ENCODE measurements at places on chromosomes 11 and 22.

- peak; percentile 76 for DNase-seq
These were observed 28.3 kb upstream of the USP47 start for GRCh38 chr11:11813288-11813962.

GRCh38 chr11:44766112-44766971 is 39.6 kb downstream of the TSPAN18 start:
- peak; percentile 97 for DNase-seq

DNA sequence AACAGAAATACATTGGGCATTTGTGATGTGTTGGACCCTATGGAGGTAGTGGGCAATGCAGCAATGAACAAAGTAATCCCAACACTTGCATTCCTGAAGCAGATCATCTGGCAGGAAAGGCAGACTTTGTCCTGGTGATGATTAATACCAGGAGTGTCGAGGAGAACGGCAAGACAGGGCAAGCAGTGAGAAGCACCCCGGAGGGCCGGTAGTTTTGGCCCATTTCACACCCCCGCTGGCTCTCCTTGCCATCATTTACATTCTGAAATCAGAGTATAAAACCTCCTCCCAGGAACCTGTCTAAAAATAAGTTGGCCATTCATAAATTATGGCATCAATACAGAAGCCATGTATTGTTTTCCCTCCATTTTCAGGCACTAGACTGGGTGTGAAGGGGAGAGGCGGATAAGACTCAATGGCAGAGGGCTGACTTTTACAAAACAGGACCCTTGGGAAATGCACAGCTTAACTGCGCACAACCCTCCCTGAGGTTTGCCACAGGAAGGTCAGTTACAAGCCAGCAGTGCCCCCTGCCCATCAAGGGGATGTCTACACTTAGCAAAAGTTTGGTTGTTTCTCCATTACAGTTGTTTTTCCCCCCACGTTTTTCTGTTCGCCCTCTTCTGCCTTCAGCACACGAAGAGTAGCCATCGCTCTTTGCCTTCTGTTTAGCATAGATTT is 55.6 kb downstream of the OPCML start:
- DNase-seq = no peak

DNA sequence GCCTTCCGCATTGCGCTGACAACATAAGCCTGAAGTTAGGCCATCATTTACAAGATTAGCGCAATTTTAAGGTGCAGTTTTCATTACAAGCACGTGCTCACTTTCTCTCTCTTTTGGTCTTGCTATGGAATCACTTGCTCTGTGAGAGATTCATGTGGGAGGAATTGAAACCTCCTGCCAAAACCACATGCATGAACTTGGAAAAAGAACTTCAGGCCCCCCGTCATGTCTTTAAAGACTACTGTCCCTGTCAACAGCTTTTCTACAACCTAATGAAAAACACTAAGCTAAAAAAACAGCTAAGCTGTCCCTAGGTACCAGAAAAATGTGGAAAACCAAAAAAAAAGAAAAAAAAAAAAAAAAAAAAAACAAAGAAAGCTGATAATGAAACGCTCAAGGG is 1707.6 kb upstream of the RAG2 start:
- no peak for DNase-seq

DNA sequence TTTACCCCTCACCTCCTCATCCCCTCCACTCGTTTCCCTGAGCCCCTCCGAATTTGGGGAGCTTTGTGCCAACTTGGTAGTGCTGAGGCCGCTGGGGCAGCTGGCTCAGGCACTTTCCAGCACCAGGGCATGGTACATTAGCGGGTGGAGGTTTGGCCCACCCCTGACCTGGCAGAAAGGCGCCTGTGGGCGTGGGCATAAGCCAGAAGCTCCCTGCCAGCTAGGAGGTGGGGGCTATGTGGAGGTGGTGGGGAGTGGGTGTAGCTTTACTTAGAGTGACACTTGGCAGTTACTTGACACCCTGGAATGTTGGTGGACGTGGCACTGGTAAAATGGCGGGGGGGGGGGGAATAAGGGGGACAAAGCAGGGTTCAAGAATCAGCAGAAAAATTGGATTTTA is 10.3 kb upstream of the IGF2 start:
- DNase-seq = no peak

- peak; percentile 7 for DNase-seq
These were observed 935 bp downstream of the TRIM68 start for GRCh38 chr11:4607096-4607495.

GRCh38 chr22:19984851-19985811 is 31.5 kb downstream of the ARVCF start:
- DNase-seq = no peak

DNA sequence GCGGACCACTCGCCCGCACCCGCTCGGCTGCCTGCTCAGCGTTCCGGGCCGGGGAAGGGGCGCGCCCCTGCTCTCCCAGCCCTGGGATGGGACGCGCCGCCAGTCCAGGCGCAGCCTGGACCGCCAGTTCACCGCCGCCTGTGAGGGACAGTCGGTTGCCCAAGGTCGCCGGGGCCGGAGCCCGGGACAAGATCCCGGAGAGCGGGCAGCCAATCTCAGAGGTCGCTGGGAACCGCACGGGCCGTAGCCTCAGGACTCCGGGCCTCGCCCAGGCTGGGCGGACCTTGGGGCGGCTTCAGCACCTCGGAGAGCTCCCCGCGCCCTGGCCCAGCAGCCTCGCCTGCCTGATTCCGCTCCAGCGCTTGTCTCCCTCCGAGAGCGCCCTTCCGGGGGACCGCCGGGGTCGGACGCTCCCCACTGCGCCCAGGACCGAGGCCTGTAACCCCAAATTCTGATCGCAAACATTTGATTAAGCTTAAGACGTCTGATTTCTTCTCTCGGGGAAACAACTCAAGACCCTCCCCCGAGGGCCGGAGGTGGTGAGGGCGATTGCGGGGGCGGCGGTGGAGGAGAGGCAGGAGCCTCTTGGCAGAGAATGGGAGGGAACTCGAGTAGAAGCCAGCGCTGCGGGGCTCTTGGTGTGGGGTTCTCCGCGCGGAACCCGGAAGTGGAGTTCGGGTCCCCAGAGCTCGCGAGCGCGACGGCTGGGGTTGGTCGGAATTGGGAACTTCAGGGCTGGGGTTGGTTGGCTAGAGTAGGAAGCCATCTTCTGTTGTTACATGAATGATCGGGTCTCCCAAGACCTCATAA is 1.1 kb upstream of the CHRM4 start:
- DNase-seq = peak; percentile 87

DNA sequence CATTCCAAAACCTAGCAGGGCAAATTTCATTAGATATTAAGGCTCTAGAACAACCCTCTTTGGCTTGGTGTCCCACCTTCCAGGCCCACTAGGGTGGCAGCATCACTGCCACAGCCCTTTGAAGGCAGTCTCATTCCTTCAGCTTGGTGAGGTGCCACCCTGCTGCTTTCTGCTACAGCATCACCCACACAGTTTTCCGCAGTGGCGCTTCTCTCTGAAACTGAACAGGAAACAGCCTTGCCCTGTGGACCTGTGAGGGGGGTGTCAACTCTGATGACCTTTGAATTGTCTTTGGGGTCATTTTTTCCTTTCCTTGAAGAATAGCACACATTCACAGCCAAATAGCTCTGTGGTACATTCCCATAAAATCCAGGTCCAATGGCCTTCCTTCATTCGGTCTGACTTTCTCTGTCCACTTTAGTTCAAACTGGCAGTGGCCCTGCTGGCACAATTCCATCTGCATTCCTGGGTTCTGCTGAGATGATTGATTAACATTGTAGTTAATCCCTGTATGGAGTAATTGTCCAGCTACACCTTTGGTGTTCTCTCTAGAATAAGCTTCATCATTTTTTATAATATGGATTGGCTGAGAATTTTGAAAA is 251.9 kb upstream of the FAT3 start:
- DNase-seq = no peak

DNA sequence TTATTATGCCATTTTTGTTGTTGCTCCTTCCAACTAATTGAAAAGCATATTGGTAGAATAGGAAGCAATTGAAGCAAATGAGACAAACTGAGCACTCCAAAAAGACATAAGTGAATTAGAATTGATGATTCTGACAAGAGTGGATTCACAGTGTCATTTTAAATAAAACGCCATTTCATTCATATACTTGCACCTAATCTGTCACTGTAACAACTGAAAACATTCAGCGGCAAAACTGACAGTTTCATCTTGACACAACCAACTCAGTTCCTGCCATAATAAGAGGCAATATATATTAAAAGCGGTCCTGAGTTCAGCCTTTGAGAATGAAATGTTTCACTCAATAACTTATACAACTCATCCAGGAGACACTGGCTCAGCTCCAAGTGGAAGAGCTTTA is 306.8 kb downstream of the CNTN5 start:
- no peak for DNase-seq

DNA sequence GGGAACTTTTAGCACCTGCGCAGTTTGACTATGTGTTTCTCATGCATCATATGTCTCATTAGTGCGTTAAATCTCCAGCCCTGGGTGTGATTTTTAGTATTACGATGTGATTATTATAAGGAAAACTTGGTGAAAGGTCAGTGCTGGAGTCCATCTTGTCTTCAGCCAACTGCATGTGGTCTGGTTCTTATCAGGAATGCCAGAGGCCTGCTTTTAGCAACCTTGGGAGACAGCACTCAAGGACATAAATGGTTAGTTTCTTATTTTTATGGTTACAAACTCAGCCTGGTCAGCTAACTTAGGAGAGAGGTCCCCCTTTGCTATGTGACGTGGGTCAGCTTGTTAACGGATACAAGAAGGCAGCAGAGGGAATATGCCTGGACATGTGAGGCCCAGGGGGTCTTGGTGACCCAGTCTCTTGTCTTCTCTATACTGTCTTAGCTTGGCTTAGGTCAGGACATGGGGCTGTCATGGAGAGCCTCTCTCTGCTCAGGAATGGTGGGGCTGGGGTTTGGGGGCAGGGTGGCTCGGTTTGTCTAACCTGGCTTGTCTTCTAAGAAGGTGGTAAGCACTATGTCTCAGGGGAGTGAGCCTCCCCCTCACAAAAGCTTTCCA is 21.5 kb downstream of the KCTD21 start:
- peak; percentile 52 for DNase-seq

- peak; percentile 87 for DNase-seq
These were observed 3.9 kb downstream of the HTATIP2 start for GRCh38 chr11:20367313-20367948.

GRCh38 chr11:127445476-127445875 is 444.9 kb upstream of the KIRREL3 start:
- no peak for DNase-seq

DNA sequence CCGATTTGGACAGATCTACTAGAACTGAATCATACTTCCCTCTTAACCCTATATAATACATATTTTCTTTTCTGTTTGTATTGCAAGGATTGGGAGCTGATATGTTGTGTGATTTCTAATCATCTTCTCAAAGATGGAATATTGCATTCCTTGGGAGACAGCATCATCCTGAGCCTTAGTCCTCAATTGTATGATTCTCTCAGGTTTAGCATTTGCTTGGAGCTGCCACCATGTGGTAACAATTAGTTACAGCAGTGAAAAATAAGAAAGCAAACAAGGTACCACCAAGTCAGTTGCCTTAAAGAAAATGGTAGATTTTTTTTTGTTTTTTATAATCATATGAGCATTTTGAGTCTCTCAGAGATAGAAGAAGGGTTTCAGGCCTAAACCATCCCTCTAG is 11.9 kb downstream of the SNX19 start:
- no peak for DNase-seq

DNA sequence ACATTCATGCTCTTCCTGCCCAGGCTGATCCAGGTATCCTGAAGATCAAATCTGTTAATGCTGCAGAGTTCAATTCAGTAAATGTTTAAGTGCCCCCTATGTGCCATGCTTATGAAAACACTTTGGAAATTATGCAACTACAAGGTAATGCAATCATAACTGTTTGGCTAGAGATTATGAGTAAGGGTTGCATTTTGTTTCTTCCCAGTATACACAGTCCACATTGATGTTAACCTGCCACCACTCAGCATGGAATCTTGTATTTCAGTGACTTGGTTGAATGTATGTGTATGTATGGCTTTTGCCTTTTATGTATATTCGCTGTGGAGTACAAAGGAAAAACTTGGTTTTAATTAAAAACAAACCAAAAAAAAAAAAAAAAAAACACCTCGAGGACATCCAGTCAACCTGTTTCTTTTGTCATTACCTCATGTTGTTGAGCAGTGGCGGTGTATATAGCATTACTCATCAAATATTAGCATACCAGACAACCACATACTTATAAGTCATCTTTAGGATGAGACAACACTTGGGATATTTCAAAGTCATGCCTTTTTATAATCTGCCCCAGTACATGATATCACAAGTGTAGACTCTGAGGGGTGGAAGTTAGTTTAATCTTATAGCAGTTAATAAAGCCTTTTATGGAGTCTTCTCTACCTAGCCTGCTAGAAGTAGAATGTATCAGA is 86.1 kb upstream of the HORMAD2 start:
- DNase-seq = no peak

DNA sequence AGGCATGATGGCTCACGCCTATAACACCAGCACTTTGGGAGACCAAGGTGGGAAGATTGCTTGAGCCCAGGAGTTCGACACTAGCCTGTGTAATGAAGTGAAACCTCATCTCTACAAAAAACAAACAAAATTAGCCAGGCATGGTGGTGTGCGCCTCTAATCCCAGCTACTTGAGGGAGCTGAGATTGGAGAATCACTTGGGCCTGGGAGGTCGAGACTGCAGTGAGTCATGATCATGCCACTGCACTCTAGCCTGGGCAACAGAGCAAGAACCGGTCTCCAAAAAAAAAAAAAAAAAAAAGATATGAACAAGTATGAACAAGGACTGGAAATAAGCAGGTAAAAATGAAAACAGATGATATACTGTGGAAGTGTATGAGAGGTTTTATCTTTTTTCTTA is 54.1 kb upstream of the SOX6 start:
- no peak for DNase-seq

DNA sequence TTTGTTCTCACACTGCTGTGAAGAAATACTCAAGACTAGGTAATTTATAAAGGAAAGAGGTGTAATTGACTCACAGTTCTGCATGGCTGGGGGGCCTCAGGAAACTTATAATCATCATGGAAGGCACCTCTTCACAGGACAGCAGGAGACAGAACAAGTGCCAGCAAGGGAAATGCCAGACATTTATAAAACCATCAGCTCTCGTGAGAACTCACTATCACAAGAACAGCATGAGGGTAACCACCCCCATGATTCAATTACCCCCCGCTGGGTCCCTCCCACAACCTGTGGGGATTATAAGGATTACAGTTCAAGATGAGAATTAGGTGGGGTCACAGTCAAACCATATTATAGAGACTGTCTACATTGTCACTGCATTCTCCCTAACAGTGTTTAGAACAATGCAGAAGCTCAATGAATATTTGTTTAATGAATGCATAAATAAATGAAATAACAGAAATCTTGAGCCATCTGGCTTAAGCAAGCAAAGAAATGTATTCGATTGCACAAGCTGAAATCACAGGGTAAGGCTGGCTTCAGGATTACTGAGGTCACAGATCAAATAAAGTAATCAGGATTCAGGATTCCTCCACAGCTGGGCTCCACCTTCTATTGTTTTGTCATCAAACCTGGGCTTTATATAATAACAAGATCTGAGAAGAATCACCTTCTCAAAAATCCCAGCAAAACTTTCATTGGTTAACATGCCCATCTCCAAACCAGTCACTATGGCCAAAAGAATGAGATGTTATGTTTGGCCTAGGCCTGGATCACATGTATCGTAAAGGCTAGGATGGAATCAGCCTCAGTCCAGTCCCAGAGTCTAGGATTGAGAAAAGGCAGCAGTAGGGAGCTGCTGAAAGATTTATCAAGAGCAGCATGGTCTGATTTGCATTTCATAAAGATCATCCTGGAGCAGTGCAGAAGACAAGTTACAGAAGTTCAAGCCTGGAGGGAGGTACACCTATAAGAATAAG is 137.8 kb upstream of the UBASH3B start:
- DNase-seq = no peak
